Dermis blood vessel endothelial cell (primary cell): ENCODE measurements at places on chromosomes 13 and 19.

DNA sequence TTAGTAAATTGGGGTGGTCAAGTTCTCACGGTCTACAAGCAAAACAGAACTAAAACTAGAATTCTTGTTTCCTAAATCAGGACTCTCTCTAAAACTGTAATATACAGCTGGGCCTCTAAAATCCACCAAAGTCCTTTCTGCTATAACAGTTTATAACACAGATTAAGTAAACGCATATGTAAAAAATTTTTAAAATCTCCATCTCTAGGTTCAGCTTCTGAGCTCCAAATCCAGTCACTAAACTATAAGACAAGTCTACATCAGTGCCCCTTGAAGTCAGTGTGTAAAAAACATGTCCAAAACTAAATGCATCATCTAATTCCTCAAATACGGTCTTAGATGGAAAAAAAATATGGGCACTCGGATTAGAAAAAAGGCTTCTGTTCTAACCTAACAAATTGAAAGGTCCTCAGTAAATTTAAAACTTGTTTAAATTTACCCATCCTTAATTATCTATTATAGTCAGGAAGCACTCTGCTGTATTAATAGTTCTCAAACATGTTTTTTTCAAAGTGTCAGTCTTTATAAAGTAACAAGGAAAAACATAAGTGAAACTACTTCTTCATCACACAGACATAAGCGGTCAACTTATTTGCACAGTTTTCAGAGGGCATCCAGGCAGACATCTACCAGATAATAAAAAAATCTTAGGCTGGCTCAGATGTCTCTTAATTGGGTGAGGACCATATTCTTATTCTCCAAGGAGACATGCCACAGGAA lies 33.6 kb downstream of the ELF1 start:
- no peak for DNase-seq

GRCh38 chr19:5953680-5954213 lies 24.2 kb downstream of the RANBP3 start:
- peak; percentile 33 for DNase-seq

DNA sequence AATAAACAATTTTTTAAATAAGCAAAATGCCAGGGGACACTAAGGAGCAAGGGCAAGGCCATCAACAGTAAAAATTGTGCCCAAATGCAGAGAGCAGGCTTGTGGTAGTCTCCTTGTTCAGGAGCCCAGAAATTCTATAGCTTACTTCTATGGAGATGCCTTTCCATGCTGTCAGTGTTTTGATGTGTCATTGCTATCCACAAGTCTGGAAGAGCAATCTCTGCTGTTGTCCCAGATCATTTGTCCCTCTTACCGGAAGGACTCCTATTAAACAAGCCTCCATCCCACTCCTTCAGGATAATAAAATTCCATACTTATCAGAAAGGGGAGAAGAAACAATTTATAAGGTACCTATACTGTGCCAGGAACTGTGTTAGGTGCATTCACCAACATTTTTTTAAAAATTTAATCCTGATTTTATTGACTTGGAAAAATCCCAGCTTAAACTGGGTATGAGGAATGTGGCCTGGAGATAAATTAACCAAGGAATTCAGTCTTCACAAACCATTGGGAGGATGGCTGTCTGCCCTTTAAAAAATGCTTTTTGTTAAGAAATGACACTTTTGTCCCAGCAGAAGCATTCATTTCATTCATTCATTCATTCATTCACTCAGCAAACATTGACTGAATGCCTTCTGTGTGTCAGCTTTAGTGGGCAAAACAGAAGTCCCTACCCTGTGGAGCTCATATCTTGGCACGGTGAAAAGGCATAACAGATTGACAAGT lies 26.8 kb upstream of the CYSLTR2 start:
- no peak for DNase-seq

DNA sequence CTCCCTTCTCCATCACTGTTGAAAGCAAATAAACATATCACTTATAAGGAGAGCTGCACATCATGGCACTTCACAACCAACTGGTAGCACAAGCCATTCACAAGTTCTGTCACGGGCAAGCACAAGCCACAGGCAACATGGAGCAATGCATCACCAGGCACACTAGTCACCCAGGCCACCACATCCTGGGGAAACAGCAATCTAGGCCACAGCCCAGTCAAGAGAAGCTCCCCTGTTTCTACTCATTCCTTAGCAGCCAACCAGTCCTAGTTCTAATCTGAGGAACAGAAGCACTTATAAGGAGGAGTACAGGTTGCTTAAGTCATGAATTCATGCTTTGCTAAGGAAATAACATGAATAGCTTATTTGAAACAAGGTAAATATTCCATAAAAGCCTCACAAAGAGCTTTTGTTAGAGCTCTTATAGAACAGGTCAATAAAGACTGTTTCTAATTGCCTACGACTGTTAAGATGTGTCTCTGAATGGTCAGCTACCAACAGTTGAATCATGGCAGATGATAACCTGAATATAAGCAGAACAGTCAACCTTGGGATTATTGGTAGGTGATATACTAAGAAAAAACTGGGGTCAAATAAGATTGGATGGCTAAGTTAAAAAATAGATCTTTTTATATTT lies 169.0 kb downstream of the TBC1D4 start:
- DNase-seq = no peak

DNA sequence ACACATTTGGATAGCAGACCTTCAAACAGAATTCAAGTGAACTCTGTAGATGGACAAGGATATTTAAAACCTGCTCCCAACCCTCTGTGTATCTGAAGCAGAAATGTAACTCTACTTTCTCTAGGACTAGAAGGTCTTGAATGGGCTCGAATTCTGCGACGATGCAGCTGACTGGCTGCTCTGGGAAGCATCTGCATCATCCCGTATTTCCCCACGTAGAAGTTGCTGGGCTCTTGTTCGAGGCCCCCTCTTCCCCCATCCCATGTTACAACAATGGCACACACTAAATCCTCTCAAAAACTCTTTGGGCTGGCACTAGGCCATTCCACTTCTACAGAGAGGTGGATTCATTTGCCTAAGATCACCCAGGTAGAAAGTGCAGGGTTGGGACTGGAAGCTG lies 15.0 kb downstream of the C19orf81 start:
- no peak for DNase-seq

- DNase-seq = peak; percentile 64
Measured at GRCh38 chr13:80339912-80340650, 845 bp downstream of the SPRY2 start.
